ENCODE measurements at places on chromosomes 5 and 9.

- DNase-seq, result no peak
These were observed 265.8 kb downstream of the ADGRV1 start for GRCh38 chr5:90824436-90824835.

DNA sequence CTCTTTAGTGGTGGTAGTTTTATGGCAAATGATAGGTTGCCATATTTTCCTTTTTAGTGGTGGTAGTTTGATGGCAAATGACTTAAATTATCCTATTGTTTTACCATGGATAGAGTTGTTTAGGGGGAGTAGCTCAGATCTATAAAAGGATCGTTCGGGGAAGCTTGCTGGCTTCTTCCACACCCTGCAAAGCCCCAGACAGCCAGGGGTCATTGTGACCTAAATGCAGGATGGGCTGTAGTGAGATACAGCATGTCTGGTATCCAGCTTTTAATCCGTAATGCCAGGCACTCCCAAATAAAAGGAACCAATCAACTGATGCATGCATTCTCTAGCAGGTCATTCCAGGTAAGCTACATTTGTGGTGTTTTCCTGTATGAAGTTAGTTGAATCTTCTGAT, 67.1 kb downstream of the PRR16 start:
- no peak for DNase-seq

- DNase-seq, result peak; percentile 40
These were observed 72.4 kb upstream of the MPDZ start for GRCh38 chr9:13351778-13352386.

DNA sequence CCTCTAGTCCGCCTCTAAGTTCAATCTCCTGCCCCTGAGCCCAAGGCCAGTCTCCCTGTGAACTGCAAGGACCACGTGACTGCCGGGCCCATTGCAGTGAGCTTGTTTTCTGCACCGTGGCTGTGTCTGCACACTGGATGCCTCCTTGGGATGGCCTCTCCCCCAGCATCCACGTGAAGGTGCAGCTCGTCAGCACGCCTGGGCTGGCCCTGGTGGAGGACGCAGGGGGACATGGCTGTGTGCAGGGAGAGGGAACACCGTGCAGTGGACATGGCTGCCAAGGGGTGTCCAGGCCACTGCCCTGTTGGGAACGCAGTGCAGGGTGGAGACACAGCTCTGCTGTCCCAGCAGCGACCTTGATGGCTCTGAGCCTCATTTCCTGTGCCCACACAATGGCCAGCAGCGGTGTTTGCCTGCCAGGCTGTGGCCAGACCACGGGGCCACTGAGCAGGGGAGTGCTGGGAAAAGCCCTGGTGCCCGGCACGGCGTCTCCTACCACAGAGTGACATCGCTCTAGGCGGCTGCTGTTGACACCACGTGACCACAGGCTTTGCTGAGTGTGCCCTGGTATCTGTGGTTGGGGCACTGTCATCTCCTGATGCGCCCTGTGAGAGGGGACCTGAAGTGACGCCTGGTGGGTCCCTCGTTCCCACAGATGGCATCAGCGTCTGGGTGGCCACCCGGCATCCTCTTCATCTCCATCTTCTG, 26.9 kb upstream of the EXOC3 start:
- DNase-seq, result no peak

GRCh38 chr5:72121780-72122445, 14.6 kb downstream of the MAP1B start:
- DNase-seq, result no peak

GRCh38 chr9:113454914-113455761, 8.4 kb upstream of the RGS3 start:
- DNase-seq, result peak; percentile 46

GRCh38 chr5:56160723-56161438, 72.2 kb downstream of the ANKRD55 start:
- no peak for DNase-seq

DNA sequence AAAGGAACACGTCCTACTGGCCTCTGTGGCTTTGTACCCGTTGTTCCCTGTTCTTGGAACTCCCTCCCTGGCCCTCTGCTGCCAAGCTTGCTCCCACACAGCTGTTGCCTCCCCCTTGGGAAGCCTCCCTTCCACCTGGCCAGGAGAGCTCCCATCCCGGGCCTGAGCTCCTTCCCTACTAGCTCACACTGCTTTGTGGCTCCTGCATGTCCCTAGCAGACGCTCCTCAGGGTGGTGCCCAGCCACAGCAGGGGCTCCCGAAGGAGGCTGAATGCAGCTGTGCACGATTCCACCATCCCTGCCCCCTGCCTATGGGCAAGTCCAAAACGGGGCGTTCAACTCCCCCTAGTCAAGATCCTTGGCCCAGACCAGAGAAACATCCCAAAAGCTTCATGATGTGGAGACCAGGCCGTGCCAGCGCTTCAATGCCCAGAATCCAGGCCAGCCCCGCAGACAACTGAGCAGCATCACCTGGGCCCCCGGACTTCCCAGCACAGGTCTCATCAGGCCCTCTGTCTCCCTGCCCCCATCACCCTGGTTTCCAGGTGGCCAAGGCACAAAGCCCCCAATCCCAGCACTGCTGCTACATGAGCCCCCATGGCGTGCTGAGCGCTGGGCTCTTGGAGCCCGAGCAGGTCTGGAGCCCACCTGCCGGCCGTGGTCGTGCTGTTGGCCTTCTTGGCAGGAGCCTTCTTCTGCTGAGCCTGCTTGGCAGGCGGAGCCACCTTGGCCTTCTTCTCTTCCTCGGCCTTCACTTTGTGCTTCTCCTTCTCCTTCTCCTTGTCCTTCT, 14.3 kb downstream of the BRD3OS start:
- DNase-seq, result no peak

DNA sequence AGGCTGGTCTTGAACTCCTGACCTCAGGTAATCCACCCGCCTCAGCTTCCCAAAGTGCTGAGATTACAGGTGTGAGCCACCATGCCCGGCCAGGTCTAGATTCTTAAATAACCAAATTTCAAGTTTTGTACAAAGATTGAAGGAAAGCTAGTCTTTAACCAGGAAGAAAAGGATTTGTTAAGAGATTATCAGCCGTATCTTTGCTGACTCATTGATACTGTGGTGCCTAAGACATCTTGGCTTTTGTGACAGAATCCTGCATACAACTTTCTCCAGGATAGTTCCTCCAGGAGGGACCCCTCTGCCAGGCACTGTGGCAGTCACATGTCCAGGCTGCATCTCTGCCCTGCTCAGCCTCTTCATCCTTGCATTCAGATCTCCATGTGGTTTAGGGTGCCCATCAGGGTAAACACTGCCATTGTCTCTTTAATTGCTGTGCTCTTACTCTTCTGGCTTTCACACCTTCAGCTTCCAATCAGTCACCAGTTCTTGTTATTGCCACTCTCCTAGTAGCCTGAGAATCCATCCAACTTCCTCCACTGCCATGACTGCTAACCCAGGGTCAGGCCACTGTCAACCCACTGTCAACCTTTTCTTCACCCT, 10.0 kb downstream of the MAP3K1 start:
- DNase-seq, result no peak

- DNase-seq, result no peak
These were observed 10.3 kb downstream of the WWC1 start for GRCh38 chr5:168301593-168302390.

GRCh38 chr5:112237456-112237855, 181.6 kb downstream of the EPB41L4A start:
- no peak for DNase-seq

GRCh38 chr5:89267788-89268187, 384.8 kb upstream of the MEF2C start:
- DNase-seq, result peak; percentile 40

DNA sequence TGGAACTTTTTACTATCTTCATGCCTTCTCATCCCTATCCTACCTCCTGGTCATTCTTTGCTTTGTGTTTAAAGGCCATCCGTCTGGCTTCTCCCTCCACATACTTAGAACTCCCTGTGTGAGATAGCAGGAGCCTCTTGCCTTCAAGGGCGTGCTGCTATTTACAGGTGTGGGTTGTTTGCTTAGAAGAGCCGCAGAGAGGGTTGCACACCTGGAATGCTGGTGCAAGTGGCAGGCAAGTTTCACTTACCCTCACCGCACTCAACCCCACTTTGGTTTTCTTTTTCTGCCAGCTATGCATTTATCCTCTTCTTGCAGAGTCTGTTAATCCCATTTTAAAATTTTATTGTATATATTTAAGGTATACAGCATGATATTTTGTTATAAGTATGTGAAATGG, 12.6 kb downstream of the SKP2 start:
- no peak for DNase-seq

- no peak for DNase-seq
These were observed 1215.0 kb upstream of the CDH9 start for GRCh38 chr5:28253431-28253830.

DNA sequence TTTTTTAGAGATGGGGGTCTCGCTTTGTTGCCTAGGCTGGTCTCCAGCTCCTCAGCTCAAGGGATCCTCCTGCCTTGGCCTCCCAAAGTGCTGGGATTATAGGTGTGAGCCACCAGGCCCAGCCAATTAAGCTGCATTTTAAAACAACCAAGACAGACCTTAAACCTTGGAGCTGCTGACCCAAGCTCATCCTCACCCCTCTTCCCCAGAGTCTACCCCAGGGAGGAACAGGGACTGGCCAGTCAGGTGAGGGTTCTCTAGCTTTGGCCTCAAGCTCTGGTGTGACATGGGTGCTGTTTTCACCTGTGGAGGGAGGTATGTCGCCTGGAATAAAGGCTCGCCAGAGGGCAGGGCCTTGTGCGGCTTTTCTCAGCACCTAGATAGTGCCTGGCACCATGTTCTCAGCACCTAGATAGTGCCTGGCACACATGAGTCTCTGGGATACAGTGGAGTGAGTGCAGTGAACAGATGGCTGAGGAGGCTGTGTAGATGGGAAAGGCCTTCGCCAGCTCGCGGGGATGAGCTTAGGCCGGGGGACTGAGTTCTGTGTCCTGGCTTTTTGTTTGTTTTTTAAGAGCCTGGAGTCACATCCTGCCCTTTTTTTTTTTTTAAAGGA, 7.4 kb downstream of the CDK9 start:
- DNase-seq, result no peak

GRCh38 chr5:152511531-152512132, 106.6 kb upstream of the NMUR2 start:
- DNase-seq, result no peak

GRCh38 chr9:135609366-135609955, 29.9 kb downstream of the GLT6D1 start:
- DNase-seq, result no peak

GRCh38 chr5:146920351-146920881, 41.9 kb upstream of the PPP2R2B start:
- no peak for DNase-seq

DNA sequence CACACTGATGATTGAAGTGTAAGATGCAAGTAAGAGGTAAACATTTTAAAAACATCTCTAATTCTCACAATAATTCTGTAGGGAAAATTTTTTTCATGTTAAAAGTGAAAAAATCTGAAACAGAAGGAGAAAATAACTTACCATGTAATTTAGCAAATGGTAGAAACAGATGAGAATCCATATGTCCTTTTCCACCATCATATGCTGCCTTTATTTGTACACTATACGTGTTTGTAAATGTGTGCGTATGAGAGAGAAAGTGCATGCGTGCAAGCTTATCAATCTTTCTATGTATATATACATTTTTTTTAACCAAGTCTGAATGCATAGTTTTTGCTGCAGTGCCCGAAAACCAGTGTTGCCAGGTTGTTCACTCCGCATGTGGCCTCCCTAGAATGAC, 186.7 kb downstream of the IZUMO3 start:
- DNase-seq, result no peak

DNA sequence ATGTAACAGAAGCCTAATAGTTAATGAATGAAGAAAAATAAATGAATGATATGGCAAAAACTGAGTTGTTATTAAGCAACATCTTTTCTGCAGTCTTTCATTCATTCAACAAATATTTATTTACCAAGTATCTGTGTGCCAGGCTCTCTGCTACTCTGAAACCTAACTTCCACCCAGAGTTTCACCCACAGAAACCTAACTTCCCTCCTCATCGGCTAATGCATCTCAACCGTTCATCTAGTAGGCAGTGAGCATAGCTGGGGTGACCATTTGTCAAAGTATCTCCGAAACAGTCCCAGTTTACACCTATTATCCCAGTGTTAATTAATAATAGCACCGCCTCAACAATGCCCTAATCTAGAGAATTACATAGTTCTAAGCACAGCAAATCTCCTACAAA, 1.5 kb downstream of the TTC39B start:
- DNase-seq, result peak; percentile 46

GRCh38 chr5:1016476-1016875, 7.9 kb downstream of the NKD2 start:
- no peak for DNase-seq

GRCh38 chr9:98321269-98321668, 65.8 kb upstream of the TBC1D2 start:
- no peak for DNase-seq

- no peak for DNase-seq
These were observed 17.5 kb downstream of the SPOCK1 start for GRCh38 chr5:137481596-137481995.

DNA sequence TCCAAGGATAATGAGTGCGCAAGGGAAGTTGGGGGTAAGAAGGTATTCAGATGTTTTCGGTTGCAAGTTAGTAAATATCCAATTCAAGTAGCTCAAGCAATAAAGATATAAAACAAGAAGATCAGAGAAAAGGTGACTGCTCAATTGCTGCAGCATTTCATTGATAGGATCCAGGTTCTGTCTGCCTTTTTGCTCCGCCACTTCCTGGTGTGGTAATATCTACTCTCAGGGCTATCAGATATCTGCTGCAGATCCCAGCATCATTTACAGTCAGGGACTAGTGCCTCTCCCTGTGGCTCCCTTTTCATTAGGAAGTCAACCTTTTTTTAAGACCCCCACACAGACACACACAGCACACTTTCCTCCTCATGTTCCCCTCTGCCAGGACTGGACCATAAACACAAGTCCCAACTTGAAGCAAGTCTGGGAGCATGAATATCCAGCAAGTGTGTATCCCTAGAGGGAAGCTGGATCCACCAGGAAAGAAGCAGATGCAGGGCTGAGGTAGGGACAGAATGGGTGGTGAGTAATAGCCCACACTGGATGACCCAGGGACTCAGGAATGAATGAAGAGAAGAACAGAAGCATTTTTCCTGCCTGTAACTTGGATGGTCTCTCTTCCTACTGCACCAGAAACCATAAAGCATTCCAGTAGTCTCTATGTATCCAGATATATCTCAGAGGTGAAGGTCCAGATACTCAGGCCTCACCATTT, 53.7 kb downstream of the ZNF622 start:
- DNase-seq, result no peak

GRCh38 chr9:130561056-130561455, 18.3 kb upstream of the FUBP3 start:
- no peak for DNase-seq

- DNase-seq, result no peak
These were observed 95.7 kb downstream of the ENTREP1 start for GRCh38 chr9:69420611-69421270.

GRCh38 chr5:38697013-38697412, 140.6 kb upstream of the LIFR start:
- no peak for DNase-seq

DNA sequence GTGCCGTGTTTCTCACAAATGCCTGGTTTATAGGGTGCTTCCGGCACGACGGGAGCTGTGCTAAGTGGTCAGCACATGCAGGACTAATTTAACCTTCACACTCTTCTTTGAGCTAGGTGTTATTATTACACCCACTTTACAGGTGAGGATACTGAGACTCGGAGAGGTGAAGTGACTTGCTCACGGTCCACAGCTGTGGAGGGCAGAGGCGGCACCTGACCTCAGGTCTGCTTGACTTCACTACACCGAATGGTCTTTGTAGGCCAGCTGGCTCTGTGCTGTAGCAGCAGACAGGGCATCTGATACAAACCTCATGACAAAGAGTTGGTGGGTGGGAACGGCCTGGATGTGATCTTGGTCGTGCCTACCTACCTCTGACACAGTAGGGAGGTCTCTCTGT, 102.0 kb upstream of the BOD1 start:
- no peak for DNase-seq

GRCh38 chr9:4662108-4662988, at the start of gene PLPP6:
Gene PLPP6 (plus strand): TSS chr9:4662294. CDS start chr9:4662376, 82 bp downstream.
- DNase-seq, result peak; percentile 89

- peak; percentile 2 for DNase-seq
These were observed 70.9 kb downstream of the GAPVD1 start for GRCh38 chr9:125332527-125332926.
